ENCODE measurements at places on chromosomes 3 and 15. TPM values are rescaled to one million over a fixed set of nuclear protein-coding genes. Genes with fewer than 3 reads are reported as not detected.

GRCh38 chr15:67085818-67086636 is 20.6 kb downstream of the SMAD3 start:
- peaks cover 58% of the 10 kb centered on the region for H3K36me3 ChIP-seq
- H3K4me3 ChIP-seq = peak overlapping the region; percentile 49
- peak overlapping the region; percentile 74 for H3K27ac ChIP-seq
- peaks cover 2% of the 10 kb centered on the region for H3K27me3 ChIP-seq
- peak; percentile 58 for DNase-seq
- H3K4me1 ChIP-seq = peaks cover 98% of the 10 kb centered on the region

- no peaks in the 10 kb centered on the region for H3K27me3 ChIP-seq
- no peak overlapping the region for H3K27ac ChIP-seq
- H3K36me3 ChIP-seq = peaks cover 7% of the 10 kb centered on the region
- H3K4me3 ChIP-seq = no peak overlapping the region
Measured at GRCh38 chr3:32045091-32045915, 61.1 kb upstream of the GPD1L start.

DNA sequence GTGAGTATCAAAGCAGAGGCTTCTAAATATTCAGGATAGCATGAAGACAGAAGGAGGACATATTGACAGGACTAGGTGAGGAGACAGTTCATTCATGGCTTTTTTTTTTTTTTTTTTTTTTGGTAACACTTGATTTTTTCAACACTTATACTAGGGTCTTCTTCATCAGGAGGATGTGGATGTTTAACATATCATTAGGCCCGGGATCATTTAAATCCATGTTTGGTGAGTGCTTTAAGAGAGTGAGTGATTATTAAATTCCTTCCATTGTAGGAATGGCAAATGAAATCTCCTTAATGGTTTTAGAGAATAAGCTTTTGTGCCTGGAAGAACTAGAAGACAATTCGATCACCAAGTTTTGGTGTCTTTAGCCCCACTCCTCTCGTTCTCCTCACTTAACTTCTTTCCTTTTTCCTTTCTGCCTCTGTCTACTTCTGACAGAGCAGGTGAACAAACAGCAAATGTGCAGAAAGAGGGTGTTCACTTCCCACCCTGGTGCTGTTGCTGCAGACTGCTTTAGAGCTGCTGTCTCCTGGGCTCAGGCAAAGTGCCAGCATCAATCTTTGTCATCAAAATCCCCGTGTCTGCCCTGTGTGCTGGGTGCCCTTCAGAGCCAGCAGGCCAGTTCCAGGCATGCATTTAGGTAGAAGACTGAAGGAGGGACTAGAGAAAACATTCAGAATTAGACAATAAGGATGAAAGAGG is 35.6 kb upstream of the RAB11A start:
- peaks cover 54% of the 10 kb centered on the region for H3K4me1 ChIP-seq
- H3K27ac ChIP-seq = peak overlapping the region; percentile 95
- H3K36me3 ChIP-seq = no peaks in the 10 kb centered on the region

DNA sequence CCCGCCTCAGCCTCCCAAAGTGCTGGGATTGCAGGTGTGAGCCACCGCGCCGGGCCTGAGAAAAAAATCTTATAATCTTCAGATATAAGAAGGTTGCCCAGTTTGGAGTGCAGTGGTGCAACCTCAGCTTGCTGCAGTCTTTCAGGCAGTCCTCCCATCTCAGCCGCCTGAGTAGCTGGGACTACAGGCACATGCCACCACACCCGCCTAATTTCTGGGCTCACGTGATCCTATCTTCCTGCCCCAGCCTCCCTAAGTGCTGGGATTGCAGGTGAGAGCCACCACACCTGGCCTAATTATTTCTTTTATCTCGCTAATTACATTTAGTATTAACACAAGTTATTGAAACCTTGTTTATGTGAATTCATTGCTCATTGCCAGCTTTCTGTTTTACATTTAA is 13.5 kb downstream of the PAK2 start:
- H3K4me3 ChIP-seq = no peak overlapping the region
- no peak for DNase-seq
- peaks cover 30% of the 10 kb centered on the region for H3K4me1 ChIP-seq
- no peak overlapping the region for H3K27ac ChIP-seq
- no peaks in the 10 kb centered on the region for H3K27me3 ChIP-seq

Gene VEPH1
- total RNA-seq = not detected

DNA sequence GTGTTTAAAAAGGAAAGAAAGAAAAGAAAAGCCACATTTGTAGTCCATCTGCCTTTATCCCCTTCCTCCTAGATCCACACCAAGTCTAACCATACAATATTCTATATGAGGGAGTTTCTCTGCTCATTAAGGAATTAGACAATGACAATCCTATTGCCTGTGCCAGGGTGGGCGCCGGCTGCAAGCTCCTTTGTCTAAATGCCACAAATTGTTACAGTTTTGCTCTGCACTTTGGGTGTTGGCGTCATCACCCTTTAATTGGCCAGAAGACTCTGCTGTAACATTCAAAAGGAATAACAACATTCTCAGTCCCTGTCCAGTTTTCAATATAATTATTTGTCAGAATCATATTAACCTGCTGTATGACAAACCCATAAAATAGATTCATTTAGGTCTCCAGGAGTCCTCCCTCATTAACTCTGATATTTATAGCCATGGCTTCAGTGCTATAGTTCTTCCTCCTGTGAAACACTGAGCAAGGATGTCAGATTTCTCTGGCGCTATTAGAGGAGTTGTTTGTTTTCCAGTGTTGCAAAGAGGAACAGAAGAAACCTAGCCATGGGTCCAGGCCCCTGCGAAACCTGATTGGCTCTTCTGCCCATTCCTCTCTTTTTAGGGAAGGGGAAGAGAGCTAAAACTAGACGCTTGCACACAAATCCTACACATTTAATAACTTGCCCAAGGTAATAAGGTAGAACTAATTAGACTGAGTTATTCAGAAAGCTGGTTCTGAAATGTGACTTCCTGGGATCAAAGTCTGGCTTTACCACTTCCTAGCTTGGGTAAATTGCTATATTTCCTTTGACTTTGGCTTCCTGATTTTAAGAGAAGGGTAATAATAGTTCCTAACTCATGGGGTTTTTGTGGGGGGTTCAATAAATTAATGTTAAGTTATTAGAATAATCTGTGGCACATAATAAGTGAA is 112.4 kb downstream of the CD47 start:
- no peak for DNase-seq
- H3K4me1 ChIP-seq = peaks cover 60% of the 10 kb centered on the region
- peak overlapping the region; percentile 74 for H3K27ac ChIP-seq
- H3K36me3 ChIP-seq = peaks cover 7% of the 10 kb centered on the region
- no peaks in the 10 kb centered on the region for H3K27me3 ChIP-seq
- H3K4me3 ChIP-seq = peak overlapping the region; percentile 48

DNA sequence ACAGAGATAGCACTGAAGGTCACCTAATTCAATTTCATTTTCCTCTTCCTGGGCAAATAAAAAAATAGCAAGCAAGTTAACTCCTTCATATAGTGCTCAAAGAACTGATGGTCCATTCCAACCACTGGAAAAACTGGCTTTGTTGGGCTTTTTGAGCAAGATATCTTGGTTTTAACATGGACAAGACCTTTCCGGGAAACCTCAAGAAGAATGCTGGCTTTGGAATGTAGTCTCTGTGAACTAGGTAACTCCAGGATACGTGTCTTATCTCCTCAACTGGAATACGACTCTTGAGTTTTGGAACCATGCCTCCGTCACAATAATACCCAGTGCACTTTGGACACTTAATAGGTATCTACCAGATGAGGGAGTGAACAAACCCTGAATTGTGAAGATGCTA is 36.9 kb upstream of the CRBN start:
- no peaks in the 10 kb centered on the region for H3K36me3 ChIP-seq
- no peak overlapping the region for H3K4me3 ChIP-seq
- H3K4me1 ChIP-seq = no peaks in the 10 kb centered on the region
- no peak for DNase-seq
- peaks cover 3% of the 10 kb centered on the region for H3K27me3 ChIP-seq

DNA sequence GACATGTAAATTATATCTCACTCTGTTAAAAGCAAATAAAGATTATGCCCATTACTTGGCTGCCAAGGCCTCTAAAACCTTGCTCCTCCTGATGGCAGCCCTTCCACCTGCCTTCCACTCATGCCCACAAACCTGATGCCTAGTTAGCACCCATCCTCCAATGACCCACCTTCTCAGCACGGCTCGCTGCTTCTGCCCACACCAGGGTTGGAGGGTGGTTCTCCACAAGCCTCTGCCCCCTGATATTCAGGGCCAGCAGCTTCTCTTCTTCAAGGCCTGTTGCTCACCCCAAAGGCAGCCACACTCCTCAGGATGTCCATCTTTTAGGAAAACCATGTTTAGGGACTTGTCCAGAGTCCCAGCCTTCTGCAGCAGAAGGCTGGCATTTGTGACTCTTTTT is 263.4 kb upstream of the TLE3 start:
- DNase-seq = no peak
- H3K27ac ChIP-seq = no peak overlapping the region
- H3K36me3 ChIP-seq = no peaks in the 10 kb centered on the region
- H3K4me3 ChIP-seq = no peak overlapping the region
- peaks cover 17% of the 10 kb centered on the region for H3K27me3 ChIP-seq
